ENCODE measurements at places on chromosomes 3 and 15.

GRCh38 chr3:150077581-150078247 is 107.0 kb upstream of the PFN2 start:
- no peak for DNase-seq

DNA sequence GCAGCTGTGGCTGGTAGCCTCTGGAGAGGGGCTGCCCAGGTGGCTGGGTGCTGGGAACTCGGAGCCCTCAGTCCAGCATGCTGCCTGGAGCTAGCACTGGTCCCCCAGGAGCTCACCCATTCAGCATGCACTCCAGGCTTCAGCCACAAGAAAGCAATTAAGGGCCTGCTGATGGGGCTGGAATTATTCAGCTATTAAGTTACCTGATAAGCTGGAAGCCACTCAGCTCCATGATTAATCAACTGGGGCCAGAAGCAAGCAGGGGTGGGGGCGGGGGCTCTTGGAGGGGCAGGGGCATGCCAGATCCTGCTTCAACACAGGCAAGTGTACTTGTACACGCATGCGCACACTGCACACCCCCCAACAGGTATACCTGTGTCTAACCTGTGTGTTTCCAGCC is 22.1 kb upstream of the TMEM115 start:
- DNase-seq: no peak

GRCh38 chr3:134060561-134061385 is 31.0 kb upstream of the SLCO2A1 start:
- DNase-seq: no peak

GRCh38 chr3:155702745-155703591 is 41.9 kb downstream of the PLCH1 start:
- DNase-seq: no peak

DNA sequence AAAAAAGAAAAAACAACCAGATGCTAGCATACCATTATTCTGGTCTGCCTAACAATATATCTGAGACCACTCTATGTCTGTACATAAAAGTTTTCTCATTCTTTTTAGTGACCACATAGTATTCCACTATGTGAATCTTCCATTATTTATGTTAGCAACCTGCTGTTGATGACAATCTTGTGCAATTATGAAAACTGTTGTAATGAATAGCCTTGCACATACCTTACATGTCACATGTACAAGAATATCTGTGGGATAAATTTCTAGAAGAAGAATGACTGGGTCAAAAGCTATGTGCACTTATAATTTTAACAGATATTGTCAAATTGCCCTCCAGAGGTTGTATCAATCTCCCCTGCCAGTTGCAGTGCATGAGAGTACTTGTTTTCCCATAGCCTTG is 62.5 kb downstream of the ARHGAP31 start:
- DNase-seq: no peak

DNA sequence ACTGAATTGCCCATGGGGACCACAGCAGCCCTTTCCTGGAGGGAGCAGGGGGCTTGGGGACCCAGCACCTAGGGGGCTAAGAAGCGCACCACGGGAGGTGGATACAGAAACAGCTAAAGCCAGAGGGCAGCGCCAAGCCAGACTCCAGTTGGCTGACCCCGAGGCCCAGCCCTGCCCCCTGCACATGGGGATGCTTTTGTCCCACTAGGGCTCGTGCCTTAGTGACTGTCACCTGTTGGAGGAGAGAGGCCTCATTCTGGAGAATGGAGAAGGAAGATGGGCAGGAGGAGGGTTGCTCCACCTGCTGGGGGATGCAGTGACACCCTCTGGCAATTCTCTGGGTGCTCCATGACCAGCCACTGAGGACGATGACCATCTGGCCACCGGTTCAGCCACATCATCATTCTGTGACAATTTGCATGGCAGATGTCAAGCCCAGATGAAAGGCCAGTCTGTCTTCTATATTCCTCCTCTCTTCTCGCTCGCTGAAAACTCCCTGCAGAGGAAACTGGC is 167.8 kb upstream of the TLE3 start:
- DNase-seq: no peak

DNA sequence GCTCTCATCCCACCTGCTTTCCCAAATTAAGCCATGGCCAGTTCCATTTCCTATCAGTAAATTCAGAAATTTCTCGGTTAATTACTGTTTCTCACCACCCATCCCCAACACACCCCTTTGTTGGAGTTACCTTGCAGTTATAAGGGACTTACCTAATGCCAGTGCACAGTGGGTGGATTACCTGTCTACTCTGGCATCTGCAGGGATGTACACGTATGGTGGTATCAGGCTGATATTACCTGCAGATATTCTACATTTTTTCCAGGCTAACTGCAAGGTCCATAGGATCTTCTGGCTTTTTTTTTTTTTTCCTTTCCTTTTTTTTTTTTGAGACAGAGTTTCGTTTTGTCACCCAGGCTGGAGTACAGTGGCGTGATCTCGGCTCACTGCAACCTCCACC is 7.9 kb upstream of the MRAS start:
- no peak for DNase-seq

GRCh38 chr15:58015565-58015964 is 49.9 kb downstream of the ALDH1A2 start:
- no peak for DNase-seq

GRCh38 chr3:102304550-102304949 is 130.3 kb upstream of the ZPLD1 start:
- DNase-seq: no peak

DNA sequence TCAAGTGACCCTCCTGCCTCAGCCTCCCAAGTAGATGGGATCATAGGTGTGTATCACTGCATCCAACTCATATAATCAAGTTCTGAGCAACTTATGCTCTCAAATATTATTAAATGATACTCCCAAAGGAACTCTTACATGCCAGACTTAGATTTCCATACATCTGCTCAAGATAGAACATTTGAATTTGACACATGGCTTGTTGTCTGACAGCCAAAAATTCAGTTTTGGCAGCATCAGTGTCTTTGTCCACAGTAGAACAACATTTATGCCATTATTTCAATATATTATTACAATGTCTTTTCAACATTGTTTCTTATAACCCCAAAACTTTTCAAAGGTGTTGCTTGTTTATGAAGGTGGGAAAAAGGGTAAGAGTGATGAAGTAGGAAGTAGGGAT is 116.2 kb downstream of the SUCNR1 start:
- DNase-seq: no peak

GRCh38 chr3:143677430-143677829 is 170.8 kb downstream of the SLC9A9 start:
- DNase-seq: no peak

- DNase-seq: no peak
Observed at GRCh38 chr15:90203922-90204321, 2.8 kb downstream of the SEMA4B start.

DNA sequence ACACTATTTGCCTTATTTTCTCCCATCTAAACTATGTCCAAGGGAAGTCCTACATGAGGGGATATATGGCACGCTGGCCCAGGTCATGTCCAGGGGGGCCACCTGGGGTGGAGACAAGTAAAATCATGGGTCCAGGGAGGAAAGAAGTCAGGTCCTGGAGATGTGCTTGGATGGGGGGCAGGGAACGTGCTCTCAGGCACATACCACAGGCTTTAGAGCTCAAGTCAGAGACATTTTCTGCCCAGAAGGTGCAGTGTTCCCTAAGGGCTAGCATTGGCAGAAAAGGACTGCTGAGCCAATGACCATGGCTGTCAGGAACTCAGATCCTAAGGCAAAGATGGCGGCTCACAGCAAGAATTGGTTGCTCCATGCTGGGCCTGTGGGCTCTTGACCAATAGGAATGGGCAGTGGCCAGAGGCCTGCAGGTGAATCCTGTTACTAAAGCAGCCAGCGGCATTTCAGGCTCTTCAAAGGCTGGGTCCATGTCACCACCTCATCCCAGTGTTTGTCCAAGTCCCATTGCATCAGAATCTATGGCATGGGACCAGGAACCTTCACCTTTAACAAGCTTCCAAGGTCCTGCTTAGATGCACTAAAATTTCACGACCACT is 175.0 kb downstream of the RPLP1 start:
- DNase-seq: no peak

GRCh38 chr15:33330931-33331330 is 20.2 kb downstream of the RYR3 start:
- DNase-seq: no peak

DNA sequence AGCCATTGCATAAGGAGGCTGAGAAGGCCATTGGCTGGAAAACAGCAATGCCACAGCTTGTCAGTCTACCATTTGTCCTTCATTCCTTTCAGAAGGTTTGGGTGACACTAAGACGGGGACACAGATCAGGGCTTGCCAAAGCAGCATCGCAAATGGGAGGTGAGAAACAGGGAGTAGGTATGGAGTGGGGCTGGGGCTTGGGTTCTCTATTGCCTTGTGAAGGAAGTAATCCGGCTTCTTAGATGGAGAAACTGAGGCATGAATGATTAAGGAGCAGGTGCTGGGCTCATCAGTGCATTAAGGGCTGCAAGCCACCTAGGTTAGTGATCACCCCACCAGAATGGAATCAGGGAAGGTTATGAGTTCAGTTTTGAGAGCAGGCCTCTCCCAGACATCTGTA is 115.6 kb upstream of the NMNAT3 start:
- no peak for DNase-seq

- DNase-seq: no peak
Observed at GRCh38 chr15:87154761-87155160, 1075.1 kb downstream of the AGBL1 start.

DNA sequence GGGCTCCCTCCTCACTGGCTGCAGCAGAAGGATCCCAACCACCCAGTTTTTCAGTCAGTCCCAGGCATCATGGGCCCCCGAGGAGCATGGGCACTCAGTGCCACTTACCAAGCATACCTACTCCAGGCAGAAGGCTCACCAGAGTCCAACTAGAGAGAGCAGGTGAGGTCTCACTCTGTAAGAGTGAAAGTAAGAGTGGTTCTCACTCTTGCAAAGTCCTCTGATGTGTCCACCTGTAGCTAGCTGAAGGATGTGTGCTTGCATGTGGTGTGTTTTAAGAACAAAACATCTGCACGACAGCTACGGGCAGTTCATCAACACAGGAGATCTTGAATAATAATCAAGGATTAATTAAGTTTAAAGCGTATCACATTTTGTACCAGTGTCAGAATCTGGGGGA is 49.7 kb downstream of the CCK start:
- DNase-seq: no peak

GRCh38 chr3:73383470-73384049 is 241.2 kb downstream of the PDZRN3 start:
- DNase-seq: peak; percentile 66

GRCh38 chr15:63195569-63196015 is 6.2 kb downstream of the RAB8B start:
- no peak for DNase-seq

DNA sequence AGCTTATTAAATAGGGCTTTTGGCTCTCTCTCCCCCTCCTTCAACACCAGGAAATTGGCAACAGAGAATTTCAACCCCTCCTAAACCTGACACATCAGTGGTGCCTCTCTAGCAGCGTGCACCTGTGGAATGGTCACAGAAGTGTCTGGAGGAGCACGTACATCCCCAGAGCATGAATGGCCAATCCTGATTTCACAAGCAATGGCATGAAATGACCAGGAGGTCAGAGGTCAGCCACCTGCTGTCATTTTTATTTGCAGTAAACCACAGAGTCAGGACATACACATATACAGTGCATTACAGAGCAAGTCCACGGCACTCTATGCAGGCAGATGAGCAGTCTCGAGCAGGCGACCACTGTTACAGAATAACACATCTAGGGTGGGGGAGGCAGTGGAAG is 25.1 kb upstream of the ETV5 start:
- no peak for DNase-seq

- no peak for DNase-seq
Observed at GRCh38 chr3:195806211-195806915, 5.4 kb downstream of the MUC4 start.

DNA sequence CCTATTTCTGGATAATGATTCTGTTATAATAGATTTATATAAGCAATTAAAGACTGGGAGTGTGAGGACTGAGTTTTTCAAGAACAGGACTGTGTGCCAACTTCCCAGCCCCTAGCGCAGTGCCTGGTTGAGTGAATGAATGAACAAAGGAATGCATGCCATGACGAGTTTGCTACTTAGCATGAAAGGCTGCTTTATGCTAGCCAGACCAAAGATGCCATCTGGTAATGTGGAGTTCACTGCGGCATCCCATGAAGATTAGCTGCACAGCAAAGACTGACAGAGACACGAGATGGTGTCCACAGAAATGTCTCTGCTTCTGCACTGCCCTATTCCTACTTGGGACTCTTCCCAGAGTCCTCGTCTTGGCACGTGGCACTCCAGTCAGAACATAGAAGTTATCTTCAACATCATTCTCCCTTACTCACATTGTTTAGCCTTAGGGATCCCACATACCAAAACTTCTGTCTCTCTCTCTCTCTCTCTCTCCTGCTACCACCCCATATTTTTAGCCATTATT is 283.9 kb upstream of the CTNNB1 start:
- no peak for DNase-seq

- no peak for DNase-seq
Observed at GRCh38 chr3:16439848-16440708, 73.4 kb downstream of the RFTN1 start.

- no peak for DNase-seq
Observed at GRCh38 chr15:70420948-70421482, 323.3 kb upstream of the TLE3 start.

DNA sequence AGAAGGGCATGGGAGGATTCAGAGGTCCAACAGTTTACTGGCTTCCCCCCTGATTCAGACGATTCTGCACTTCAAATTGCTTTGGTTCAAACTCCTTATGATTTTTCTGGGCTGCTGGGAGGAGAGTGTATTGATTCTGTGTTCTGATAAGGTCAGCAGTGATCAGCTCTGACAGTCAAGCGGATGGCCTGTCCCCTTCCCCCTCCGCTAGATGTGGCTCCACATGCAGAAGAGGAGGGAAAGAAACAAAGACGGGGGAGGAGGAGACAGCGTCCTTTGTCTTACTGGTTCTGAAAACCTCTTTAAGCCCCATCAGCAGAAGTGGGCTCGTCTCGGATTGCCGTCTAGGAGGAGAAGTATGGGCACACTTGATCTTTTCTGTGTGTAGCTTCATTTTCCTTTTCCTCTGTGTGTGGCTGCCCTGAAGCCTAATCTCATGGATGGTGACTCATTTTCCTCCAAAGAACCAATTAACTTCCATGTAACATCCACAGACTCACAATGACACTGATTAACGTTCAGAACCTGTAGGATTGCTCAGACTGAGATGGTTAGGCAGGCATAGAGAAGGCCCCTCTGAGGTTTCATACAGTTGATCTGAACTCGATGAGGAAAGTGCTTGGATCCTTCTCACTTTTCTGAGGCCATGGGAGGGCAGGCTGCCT is 162.4 kb upstream of the PPP2R3A start:
- DNase-seq: no peak

DNA sequence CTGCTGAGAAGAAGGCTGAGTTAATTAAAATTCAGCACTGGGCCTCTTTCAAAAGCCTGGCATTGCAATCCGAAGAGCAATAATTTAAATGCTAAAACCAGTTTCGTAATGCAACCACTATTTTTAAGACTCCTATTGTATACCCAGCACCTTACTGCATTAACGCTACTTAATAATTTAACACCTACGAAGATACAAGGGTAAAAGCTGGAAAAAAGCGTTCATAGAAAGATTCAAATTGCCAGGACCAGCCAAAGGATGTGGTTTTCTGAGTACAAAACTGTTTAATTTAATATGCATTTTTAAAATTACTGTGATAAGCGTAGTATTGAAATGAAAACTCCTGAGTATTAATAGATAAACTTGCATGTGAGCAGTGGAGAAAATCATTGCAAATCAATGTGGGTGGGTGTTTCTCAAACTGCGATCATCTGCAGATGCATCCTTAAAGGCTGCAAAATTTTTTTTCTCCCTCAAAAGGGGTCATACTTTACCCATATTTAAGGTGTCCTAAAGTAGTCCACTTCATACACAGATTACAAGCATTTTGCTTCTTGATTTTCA is 12.9 kb upstream of the RASGRP1 start:
- DNase-seq: no peak
